ENCODE measurements at places on chromosomes 6 and 20.

DNA sequence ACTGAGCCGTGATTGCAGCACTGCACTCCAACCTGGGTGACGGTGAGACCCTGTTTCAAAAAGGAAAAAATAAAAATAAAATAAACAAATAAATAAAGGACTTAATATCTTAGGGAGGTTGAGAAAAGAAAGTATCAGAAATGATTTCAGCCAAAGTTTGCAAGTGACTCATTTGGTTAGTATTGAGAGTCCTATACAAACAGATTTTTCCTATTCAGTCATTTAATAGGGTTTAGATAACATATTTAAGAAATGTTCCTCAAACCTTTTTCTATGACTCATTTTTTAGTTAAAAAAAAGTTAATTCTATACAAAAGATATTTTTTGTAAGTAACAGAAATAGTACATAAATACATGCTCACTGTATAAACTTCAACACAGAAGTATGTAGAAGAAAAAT lies 235.1 kb downstream of the GJA1 start:
- DNase-seq: no peak

DNA sequence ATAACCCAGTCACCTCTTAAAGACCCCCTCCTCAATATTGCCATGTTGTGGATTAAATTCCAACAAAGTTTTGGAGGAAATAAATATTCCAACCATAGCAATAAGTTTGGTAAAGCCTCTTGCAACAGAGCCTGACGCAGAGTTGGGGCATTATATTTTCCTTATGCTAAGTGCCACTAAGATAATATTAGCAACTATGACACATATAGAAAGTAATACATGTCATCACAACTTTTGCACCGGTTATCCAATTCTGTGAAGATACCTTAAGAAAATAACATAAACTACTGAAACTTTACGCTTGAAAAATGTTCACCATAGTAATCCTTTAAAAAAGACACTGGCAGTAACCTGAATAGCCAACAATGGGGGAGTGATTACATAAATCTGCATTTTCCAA lies 52.2 kb upstream of the TRERF1 start:
- no peak for DNase-seq

GRCh38 chr6:139409026-139409425 lies 34.6 kb upstream of the CITED2 start:
- no peak for DNase-seq

DNA sequence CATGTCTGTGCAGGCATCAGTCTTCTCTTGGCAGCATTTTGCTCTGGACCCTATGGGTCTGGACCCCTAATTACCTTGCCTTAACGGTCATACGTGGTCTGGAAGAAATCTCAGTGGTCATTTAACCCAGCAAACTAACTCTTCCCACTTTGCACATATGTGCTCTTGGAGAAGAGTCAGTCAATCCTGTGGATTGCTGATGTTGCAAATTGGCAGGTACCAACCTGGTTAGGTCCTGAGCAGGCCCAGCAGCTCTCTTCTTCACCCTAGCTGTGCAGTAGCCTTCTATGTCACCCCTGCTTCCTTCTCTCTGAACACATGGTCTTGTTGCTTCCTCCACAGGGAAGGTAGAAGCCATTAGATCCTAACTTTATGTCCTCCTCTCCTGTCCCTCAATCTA lies 1.6 kb downstream of the CEP43 start:
- no peak for DNase-seq

GRCh38 chr6:131199568-131200272 lies 64.5 kb downstream of the AKAP7 start:
- DNase-seq: no peak

- no peak for DNase-seq
These were observed 19.0 kb upstream of the DOK5 start for GRCh38 chr20:54456423-54456822.

- DNase-seq: no peak
These were observed 16.9 kb downstream of the RARS2 start for GRCh38 chr6:87572883-87573282.

- peak; percentile 40 for DNase-seq
These were observed 594 bp upstream of the CDKN1A start for GRCh38 chr6:36677753-36678487.

- DNase-seq: no peak
These were observed 486.1 kb downstream of the QKI start for GRCh38 chr6:163900570-163900969.

DNA sequence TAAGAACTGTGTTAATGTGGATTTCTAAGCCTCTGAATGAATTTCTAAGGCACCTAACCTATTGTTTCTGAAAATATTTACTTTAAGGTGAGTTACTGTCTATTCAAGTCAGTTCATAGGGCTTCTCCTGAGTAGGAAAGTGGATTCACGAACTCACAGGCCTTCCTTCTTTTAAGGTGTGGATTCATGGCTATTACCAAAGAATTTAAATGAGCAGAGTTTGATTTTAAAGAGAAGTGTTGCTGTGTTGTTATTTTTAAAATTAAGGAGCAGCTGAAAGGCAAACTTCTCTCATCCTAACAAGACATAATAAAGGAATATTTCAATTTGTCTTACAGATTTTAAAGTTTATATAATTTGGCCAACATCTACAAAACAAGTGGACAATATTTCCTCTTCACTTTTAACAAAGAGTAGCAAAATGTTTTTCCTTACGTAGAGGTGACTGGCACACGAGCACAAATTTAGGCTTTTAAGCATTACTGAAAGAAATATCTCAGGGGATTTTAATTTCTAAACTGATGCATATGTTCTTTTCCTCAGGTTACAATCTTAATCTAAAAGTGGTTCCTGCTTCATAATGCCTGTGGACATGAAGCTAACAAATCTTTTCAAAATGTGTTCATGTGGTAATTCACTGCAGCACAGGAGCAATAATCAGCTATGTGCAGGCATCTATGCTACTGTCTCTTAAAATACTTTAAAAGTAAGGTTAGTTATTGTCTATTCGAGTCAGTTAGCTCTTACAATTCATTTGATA lies 602 bp upstream of the TSPYL4 start:
- DNase-seq: no peak

GRCh38 chr20:12976720-12977309 lies 32.0 kb upstream of the SPTLC3 start:
- no peak for DNase-seq

DNA sequence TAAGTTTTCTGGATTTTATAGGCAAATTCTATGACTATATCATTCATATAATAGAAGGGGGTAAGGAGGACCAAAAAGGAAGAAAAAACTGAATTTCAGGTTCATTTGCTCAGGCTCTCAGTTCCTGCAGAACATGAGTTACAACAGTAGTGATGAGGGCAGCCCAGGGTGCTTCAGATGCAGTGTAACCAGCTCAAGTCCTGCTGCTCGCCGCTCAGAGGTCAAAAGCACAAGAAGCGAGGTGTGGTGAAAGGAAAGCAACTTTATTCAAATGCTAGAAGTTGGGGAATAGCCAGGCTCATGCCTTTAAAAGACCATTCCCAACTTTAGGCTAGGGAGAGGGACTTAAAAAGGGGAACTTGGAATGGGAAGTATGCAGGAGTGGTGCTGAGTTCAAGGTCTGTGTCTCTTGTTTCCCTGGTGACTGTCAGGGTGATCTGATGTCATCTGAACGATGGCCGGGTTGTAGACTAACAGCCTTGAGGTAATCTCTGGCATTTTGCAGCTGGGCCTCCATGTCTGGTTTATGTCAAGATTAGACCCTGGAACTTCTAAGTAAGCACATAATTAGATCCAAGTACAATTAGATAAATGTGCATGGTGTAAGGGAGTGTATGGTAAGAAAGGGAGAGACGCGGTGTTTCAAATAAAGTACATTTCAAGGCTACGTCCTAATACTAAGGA lies 14.5 kb upstream of the SEC63 start:
- DNase-seq: no peak

DNA sequence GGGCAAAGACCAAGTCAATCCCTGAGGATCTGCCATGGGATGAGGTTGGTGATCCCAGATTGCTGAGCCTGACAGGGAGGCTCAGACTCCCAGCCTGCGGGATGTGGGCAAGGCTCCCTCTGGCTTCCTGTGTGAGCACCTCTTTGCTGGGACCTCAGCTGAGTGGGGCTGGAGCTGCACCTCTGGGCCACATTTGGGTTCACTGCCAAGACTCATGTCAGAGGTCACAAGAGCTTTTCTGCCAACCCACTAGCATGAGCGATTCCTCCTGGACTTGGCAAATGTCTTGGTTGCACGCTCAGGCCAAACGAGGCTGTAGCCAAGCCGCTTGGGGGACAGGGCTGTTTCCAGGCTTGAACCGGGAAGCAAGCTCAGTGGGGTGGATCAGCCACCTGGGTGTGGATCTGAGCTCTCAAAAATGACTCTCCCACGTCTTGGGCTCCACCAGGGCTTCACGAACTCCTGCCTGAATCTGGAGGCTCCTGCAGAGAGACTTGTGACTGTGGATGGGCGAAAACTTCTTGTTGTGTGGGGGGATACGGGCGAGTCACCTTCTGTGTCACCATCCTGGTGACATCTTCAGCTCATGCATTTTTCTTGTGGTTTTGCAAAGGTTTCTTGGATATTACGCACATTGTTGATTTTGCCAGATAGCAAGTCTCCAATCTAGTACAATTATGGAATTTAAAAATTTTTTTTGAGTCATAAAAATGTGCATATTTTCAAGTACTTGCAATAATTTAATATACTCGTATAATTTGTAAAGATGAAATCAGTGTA lies 359.5 kb downstream of the CDH4 start:
- no peak for DNase-seq

DNA sequence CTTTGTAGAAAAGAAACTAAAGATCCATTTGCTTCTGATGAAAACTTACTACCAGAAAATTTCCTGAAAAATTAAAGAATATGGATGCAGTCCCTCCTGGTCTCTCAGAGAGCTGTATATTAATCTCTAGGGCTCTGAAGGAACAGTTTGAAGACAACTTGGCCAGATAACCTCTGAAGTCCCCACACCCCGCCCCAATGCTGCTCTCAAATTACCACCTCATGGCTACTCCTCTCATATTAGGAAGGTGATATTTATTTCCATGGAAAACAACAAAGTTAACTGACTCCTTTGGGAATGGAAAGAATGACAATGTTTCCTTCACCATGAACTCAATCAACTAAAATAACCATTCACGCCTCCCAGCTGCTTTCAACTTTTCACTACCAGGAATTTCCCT lies 408.4 kb upstream of the FLRT3 start:
- no peak for DNase-seq

GRCh38 chr6:24455061-24455460 lies 34.3 kb downstream of the GPLD1 start:
- DNase-seq: no peak

GRCh38 chr20:56181583-56181982 lies 66.9 kb upstream of the MC3R start:
- no peak for DNase-seq

DNA sequence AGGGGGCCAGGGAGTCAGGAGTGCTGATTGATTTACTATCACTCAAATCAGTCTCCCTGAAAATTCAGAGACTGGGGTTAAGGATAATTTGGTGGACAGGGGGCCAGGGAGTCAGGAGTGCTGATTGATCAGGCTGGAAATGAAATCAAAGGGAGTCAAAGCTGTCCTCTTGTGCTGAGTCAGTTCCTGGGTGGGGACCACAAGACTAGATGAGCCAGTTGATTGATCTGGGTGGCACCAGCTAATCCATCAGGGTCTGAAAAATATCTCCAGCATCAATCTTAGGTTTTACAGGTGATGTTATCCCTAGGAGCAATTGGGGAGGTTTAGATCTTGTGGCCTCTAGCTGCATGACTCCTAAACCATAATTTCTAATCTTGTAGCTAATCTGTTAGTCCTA lies 6.1 kb upstream of the AFG1L start:
- DNase-seq: no peak

DNA sequence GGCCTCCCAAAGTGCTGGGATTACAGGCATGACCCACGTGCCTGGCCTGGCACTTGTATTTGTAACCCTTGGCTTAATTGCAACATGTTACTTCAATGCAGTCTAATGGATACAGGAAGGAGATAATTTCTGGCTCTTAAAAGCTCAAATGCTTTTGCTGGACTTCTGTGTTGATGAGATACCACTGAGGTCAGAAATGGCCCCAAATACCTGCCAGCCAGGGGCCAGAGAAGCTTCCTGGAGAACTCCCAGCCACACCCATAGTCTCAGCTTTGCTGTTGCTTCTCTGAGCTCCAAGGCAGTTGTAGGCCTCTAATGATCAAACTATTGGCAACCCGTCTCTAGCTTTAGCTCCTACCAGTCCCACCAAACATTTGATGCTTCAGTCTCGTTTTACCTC lies 14.2 kb upstream of the ZNFX1 start:
- DNase-seq: no peak

DNA sequence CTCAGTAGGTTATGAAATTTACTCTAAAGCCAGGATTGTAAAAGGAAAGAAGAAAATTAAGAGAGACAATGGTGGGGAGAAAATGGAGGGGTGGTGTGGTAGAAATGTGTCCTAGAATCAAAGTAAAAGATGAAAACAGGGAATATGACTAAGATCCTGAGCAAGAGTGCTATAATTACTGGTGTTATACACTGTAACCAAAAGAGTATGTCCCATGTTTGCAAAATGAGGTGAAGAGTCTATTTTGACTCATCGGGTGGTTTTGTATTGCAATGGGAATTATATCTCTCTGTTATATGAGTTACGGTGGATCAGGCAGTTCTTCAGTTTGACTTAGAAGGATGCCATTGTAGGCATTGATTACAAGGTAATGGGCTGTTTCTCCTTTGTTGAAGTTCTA lies 8.5 kb downstream of the L3MBTL3 start:
- DNase-seq: no peak

DNA sequence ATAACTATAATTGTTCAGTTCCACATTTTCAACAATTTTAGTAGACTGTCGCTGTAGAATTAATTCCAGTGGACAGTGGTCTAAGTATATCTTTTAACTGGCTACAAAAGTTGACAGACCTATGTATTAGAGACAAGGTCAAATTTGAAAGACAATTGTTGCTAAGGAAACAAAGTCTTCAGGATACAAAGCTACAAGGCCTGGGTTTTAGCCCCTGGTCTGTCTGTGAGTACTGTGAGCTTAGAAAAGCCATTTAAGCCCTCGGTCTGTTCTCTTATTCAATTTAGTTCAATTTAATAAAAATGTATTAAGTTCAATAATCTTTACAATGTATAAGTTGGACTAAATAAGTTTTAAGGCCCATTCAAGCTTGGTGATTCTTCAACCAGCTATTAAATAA lies 352.5 kb downstream of the HDGFL1 start:
- DNase-seq: no peak

DNA sequence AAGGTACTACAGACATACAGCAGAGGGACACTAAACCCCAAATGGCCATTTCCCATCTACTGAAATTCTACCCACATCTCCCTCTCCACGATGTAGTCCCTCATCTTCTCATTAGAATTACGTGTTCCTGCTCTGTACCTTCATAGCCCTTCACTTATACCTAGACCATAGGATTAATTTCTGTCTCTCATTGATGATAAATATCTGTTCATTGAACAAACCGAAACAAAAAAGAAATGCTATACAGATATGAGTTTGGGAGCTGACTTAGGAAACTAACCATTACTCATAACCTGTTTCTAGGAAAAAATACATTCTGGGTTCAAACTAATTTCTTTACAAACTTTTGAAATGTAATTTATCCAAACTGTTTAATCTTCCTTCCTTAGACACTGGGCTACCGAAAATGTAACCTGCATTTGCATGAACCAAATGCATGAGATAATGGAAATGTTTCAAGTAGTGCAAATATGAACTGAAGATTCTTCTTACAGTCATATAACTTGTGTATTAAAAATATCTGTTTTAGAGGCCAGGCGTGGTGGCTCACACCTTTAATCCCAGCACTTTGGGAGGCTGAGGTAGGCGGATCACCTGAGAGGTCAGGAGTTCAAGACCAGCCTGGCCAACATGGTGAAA lies 85.3 kb downstream of the GJA10 start:
- no peak for DNase-seq
